ENCODE measurements at places on chromosomes 12 and 14.

- no peak for DNase-seq
Measured at GRCh38 chr12:18103624-18104023, 13.6 kb upstream of the RERGL start.

DNA sequence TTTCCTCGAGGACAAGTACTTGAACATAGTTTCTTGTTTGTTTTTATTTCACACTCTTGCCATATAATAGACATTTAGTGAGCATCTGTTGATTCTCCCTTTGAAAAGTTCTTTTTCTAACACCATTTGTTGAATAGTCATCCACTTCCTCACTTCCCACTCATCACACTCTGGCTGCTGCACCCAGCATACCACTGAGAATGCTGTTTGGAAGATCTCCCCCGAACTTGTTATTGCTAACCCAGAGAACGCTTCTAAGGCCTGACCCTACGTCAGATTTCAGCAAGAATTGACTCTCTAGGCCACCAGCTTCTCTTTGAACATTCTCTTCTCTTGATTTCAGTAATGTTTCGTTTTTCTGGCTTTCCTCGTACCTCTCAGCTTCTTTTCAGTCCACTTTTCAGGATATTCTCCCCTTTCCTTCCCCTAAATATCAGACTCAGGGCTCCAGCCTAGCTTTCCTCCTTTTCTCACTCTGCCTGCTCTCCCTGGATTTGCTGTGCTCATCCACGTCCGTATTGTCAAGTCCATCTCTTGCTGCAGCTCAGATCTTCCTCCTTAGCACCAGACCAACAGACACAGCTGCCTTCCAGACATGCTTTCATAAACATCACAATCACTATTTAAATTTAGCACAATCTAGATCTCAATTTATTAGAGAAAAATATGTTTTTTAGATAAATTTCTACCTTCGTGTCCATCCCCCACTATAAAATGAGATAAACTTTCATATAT lies 94.0 kb upstream of the SLC38A4 start:
- DNase-seq: no peak

- no peak for DNase-seq
Measured at GRCh38 chr12:89877671-89878070, 169.0 kb upstream of the ATP2B1 start.

DNA sequence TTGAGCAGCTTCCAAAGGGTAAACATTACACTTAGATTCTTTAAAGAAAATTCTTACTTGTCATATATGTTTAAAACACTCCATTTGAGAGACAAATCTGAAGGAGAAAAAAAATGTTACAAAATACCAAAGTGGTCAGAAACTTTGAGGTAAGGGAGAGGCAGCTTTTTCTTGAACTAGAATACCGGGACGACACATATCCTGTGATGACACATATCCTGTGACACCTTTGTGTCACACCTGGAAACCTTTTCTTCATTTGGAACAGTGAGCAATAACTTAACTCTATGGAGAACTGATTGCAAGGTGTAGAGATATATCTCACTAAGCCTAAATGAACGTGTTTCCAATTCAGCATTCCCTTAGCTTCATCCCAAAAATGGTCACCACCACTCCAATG lies 4.6 kb upstream of the GRIN2B start:
- DNase-seq: no peak

DNA sequence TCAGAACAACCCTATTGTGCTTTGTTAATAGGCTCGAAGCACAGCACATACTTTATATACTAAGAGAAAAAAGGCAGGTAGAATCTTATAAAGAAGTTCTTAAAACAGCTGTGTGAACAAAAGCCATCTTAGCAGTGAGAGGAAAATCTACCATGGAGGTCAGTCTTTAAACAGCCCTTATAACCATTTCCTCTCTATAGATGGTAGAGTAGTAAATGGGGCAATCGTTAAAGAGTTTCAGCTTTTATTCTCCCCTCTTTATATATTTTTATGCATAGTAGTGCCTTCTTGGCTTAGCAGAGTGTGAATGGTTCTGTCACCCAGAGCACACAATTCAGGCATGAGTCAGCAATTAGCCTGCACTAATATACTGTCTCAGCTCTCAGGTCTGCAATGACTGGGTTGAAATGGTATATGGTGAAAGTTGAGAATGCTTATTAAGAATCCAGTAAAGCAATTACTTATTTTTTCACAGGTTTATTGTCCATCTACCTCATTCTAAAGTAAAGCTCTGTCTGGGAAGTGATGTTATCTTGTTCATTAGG lies 305.0 kb downstream of the NELL2 start:
- DNase-seq: no peak

- no peak for DNase-seq
Measured at GRCh38 chr12:58765076-58765475, 155.2 kb downstream of the LRIG3 start.

- no peak for DNase-seq
Measured at GRCh38 chr12:132729541-132730320, 19.1 kb downstream of the PGAM5 start.

DNA sequence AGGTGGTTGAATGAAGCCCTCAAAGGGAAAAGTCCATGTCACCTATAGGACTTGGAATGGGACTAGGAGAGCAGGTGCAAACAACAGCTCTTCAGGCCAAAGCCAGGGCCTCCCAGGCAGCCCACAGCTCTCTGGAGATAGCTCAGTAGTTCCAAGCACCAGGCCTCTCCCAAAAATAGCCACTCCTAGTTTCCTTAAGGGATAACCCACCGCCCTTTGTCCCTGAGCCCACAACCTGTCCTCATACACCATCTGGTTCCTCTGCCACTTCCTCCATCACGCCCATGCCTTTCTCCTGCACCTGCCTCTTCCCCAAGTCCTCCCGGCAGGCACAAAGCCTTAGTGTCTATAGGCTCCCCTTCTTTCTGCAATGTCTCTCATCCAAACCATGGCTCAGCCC lies 2.1 kb downstream of the RAB15 start:
- no peak for DNase-seq

- DNase-seq: no peak
Measured at GRCh38 chr12:51672334-51672733, 81.3 kb downstream of the SCN8A start.

GRCh38 chr14:104678346-104678745 lies 11.1 kb upstream of the INF2 start:
- DNase-seq: no peak

- no peak for DNase-seq
Measured at GRCh38 chr14:105177082-105177481, 4.0 kb downstream of the NUDT14 start.

- DNase-seq: no peak
Measured at GRCh38 chr14:54692284-54692772, 125.4 kb downstream of the SAMD4A start.

DNA sequence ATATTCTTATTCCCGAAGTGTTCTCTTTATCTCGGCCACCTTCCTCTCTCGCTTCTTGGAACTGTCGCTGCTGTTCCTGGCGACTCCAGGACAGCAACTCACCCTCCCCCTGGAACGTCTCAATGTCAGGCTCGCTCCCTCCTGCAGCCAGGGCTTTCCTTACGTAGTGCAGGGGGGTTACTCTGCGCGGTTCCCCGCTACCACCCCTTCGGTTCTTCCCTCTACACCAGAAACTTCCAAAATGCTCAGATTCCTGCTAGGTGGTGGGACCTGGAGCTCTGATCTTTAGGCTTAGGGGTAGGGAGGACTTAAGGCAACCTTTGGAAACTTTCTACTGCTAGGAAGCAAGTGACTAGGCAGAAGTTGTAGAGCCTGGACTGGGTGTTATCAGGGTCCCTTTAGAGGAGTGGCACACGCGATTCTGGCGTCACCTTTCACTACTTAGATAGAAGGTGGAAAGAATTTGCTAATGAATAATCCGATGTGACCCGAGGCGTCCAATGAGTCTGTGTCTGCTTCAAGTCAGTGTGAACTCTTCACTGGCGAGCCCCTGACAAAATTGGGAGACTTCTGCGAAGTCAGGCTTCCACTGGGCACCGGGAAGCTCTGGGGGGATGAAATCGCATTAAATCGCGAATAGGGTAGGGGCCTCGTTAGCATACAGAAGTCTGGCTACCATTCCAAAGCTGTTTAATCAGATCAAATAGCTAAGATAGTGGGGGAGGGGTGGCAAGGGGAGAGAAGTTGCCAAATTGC lies 900 bp upstream of the DPF3 start:
- no peak for DNase-seq

DNA sequence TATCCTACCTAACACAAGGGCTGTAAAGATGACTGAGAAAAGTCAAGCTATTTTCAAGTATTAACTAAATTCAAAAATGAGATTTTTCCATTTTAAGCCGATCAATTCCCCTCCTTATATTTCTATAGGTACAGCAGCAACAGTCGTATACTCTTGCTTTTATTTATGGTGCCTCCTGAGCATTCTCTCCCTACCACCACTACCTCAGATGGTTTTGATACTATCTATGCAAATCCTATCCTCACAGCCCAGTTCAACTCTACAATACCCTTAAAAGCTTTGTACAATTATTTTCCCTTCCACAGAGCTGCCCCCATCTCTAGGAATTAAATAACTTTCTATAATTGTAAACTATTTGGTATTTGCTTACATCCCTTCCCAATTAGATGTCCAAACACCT lies 52.1 kb downstream of the GALC start:
- no peak for DNase-seq

GRCh38 chr14:34691206-34691605 lies 23.2 kb downstream of the CFL2 start:
- no peak for DNase-seq

DNA sequence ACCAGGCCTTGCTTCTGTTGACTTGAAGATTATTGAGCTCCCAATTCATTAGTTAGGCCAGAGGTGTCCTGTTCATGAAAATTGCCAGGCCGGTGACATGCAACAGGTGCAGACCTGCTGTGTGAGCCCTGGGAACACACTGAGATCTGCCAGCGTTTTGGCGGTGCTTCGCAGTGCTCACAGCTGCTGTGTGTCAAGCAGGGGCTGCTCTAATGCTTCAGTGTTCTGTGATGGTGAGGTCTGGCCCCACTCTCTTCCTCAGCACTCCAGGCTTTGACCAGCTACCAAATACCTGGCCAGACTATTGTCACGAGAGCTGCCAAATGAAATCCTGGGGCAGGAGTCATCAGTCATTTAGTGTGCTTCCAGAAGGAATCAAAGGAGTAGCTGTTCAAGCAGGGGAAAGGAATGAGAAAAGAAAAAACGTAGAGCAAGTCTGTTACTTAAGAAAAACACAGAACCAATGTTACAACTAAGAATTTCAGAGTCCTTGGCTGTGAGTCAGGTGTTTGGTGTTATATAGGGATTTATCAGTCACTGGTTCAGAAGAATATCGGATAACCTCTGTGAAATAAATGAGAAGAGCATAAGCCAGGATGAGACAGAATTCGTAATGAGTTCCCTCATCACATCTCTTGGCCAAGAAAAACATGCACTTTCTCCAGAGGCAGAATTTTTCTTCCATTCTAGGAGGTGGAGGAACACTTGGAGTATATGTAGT lies 150.8 kb downstream of the FBXL14 start:
- no peak for DNase-seq

DNA sequence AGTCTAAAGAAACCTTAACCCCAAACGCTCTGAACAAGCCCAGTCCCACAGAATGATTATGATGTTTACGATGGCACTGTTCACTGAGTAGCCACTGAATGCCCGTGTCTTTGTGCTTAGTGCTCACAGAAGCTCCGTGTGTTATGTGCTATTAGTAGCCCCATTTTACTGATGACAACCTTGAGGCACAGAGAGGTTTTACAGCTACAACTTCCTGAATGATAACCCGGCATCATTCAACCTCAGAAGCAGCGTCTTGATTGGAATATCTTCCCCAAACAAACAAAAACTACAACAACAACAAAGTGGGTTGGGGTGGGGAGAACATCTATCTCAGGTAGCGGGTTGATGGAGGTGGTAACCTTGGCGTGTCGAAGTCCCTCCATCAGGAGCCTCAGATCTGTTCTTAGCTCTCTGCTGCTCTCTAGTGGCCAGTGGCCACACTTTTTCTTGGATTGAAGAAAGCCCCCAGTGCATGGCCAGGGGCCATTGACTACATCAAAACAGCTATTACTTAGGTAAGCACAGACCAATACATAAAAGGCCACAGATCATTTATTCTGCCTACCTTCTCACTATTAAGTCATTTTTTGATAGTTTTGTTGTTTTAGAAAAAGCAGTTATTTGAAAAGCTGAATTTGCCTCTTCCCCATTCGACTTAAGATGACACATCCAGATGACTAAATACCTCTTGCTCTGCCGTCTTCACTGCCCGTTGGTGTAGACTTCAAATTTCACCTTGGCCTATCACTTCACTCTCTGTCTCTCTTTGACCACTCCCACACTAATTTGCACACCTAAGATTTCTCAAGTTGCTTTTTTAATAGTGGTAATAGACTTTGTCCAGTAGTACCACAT lies 376.9 kb downstream of the GALC start:
- DNase-seq: no peak
